ENCODE measurements at places on chromosomes 12 and 14. TPM values are rescaled to one million over a fixed set of nuclear protein-coding genes. Genes with fewer than 3 reads are reported as not detected.

ATG2B gene
- 8.8 TPM for total RNA-seq

NTF3 gene
- total RNA-seq, result not detected

PARPBP gene
- total RNA-seq, result 19.7 TPM

SYNE3 gene
- total RNA-seq, result 0.26 TPM

OLR1 gene
- total RNA-seq, result 2.6 TPM

RAB2B gene
- 13.3 TPM for total RNA-seq
